Activated T-helper 1 cell treated with Interleukin-2 at 50 U/mL for 16 hours (primary cell): ENCODE measurements at places on chromosomes 2 and 18.

GRCh38 chr2:172082944-172083627 lies 2.2 kb upstream of the DLX1 start:
- DNase-seq = no peak

- no peak for DNase-seq
Observed at GRCh38 chr18:79321625-79322405, 73.9 kb upstream of the NFATC1 start.

GRCh38 chr18:56188529-56189275 lies 449.7 kb downstream of the TXNL1 start:
- no peak for DNase-seq

DNA sequence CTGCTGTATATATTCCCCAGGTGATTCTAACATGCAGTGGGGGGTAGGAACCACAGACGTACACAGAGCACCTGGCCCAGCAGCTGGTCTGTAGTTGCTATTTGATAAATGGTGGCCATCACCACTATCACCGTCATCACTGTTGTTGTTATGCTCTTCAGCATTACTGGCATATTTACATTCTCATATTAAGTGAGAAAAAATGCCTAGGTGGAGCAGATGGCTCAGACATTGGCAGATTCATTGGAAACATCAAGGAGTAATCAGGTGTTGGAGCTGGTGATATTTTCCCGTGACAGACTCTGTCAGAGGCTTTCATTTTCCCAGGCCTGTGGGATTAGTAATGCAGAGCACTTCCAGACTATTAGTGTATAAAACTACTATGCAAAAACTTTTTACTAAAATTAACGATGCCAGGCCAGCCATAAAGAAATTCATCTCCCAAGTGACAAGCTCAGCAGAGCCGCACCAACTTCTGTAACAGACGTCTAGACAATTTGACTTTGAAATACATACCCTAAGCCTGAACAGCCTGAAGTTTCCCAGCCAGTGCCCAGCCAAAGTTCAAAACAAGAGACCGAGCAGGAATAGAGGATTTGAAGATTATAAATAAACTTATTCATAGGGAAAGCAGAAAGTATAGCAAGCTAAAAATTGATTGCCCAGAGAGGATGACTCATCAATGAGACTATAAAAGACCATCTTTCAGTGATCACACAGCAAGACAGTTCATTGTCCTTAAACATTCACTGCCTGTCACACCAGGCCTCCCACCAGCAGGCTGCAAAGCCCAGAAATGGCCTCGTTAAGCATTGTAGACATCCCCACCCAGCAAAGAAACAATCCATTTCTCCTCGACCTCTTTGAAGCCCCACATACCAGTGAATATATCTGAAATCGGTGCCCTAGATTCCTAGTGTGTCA lies 247.4 kb upstream of the CHAC2 start:
- DNase-seq = no peak

DNA sequence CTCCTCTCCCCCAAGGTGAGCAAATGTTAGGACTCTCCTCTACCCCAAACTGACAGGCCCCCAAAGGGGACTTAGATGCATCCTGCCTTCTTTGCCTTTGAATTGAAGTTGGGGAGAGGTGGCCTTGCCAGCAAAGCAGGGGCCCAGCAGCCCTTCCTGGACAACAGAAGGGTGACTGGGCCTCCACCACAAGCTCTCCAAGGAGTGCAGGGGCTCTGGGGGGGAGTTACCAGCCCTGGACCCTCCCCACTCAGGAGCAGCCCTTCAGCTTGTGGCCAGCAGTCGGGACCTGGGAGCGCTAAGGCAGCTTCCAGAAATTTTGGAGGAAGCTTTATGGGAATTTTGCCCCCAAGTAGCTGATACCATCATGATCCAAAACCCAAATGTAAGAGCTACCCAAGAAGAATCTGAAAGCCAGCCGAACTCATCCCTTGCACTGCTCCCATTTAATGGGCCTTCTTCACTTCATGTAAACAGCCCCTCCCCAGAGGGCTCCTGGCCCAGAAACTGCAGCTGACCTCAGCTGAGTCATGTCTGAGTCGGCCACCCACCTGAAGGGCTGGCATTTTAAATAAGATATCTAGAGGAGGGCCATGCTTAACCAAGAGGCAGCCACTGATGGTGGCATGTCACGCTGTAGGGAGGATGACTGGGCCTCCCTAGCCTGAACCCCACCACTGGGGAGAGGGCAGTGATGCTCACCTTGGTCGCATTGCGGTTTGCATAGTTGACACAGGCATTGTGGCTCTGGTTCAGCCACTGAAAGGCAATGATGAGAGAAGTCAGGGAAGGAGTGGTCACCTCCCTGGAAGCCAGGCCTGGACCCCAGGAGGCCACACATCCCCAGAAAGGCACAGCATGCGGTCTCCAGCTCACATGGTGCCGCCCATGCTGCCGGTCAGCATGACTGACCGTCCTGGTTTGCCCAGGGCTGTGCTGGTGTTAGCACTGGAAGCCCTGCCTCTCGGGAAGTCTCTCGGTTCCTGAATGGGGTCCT lies 71.5 kb downstream of the SFXN5 start:
- no peak for DNase-seq

DNA sequence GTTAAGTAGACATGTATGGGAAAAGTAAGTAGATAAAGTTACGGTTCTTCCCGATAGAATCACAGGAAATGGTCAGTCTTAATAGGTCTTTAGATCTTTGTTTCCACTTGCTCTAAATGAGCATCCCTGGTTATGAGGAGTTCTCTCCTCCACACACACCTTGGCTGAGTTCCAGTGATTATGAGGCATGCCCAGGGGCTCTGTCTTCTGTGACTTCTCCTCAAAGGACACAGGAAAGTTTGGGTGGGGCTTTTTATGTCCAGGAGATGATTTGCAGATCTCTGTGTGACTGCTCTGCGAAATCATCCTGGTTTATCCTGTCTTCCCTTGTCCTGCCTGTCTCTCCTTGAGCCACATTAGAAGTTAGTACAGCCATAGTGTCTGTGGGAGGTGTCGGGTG lies 83.9 kb upstream of the EML6 start:
- DNase-seq = no peak

GRCh38 chr2:190533175-190533967 lies 1.2 kb downstream of the NEMP2 start:
- no peak for DNase-seq

DNA sequence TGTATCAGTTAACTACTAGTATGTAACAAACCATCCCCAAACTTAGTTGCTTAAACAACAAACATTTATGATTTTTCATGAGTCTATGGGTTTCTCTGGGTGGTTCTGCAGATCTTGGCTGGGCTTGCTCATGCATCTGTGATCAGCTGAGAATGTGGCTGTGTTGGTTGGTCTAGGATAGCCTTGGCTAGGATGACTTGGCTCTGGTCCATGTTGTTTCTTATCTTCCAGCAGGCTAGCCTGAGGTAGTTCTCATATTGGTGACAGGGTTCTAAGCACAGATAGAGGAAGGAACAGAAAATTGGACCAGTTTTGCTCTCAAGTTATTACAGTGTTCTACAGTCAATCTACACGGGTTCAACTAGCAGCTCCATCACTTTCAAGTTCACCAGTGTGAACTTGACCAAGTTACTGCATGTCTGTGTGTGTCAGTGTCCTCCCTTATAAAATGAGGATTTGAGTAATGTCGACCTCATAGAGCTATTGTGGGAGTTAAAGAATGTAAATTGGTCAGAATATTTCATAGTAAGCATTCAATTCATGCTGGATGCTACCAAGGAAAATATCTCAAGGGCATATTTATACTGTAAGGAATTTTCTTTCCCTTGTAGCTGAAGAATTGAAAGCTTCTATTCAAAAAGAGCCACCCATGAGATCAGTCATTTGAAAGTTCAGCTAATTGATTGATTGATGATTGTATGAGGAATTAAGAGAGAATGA lies 65.3 kb downstream of the MYO3B start:
- no peak for DNase-seq

GRCh38 chr2:181446985-181447384 lies 10.2 kb upstream of the ITGA4 start:
- no peak for DNase-seq

GRCh38 chr18:35923939-35924684 lies 48.4 kb upstream of the RMP24 start:
- DNase-seq = no peak

- DNase-seq = no peak
Observed at GRCh38 chr2:40914666-40915065, 462.8 kb upstream of the SLC8A1 start.

- DNase-seq = no peak
Observed at GRCh38 chr2:227482638-227483340, 10.8 kb downstream of the AGFG1 start.

GRCh38 chr2:235568431-235568830 lies 74.6 kb downstream of the AGAP1 start:
- DNase-seq = no peak

GRCh38 chr2:194745557-194746146 lies 911.4 kb upstream of the SLC39A10 start:
- DNase-seq = no peak

GRCh38 chr2:5885451-5886173 lies 193.4 kb downstream of the SOX11 start:
- no peak for DNase-seq

DNA sequence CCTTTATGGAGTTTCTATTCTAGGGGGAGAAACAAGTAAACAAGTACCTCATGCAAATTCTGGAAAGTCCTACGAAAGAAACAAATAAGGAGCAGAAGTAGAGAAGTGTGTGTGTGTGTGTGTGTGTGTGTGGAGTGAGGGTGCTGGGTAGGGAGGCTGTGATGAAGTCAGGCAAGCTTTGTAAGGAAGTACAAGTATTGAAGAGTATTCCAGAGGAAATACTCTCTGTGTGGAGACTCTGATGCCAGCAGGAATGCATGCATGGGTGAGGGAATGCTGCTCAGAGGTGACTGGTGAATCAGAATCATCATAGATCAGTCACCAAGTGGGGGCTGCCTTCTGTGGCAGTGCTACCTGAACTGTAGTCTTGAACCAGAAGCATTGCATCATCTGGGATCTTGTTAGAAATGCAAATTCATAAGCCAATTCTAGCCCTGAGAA lies 34.5 kb downstream of the SLC4A3 start:
- no peak for DNase-seq

DNA sequence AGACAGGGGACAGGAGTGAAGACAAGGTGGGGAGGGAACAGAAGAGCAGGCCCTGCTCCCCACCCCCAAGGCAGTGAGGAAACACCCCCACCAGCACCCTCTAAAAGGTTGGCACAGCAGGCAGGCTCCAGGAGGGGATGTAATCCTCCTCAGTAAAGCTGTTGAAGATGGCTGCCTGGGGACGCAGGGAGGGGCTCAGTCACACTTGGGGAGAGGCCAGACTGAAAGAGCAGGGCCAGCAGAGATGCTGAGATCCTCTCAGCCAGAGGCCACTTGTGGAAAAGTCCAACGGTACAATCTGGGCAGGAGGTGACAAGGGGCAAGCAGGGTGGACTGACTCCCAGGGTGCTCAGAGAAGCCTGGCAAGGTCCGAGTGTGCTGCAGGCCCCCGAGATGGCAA lies 154.8 kb upstream of the ID2 start:
- no peak for DNase-seq

- DNase-seq = no peak
Observed at GRCh38 chr2:36351736-36352349, 3.7 kb upstream of the CRIM1 start.

GRCh38 chr2:26609205-26609631 lies 31.9 kb downstream of the CIB4 start:
- no peak for DNase-seq

DNA sequence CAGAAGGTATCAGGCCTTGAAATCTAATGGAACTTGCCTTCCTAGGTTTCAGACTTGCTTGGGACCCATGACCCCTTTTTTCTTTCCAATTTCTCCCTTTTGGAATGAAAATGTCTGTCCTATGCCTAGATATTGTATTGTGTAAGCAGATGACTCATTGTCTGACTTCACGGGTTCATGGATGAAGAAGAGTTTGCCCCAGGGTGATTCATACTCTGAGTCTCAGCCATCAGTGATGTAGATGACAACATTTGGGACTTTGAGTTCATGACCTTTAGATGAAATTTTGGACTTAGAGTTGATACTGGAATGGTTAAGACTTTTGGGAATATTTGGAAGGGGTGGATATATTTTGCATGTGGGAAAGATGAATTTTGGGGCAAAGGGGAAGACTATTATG lies 11.2 kb upstream of the SCYGR5 start:
- no peak for DNase-seq

- no peak for DNase-seq
Observed at GRCh38 chr2:197322724-197323720, 12.4 kb upstream of the ANKRD44 start.

GRCh38 chr2:208222351-208222750 lies 32.5 kb downstream of the IDH1 start:
- no peak for DNase-seq

- DNase-seq = no peak
Observed at GRCh38 chr2:117786520-117786919, 28.0 kb upstream of the DDX18 start.

DNA sequence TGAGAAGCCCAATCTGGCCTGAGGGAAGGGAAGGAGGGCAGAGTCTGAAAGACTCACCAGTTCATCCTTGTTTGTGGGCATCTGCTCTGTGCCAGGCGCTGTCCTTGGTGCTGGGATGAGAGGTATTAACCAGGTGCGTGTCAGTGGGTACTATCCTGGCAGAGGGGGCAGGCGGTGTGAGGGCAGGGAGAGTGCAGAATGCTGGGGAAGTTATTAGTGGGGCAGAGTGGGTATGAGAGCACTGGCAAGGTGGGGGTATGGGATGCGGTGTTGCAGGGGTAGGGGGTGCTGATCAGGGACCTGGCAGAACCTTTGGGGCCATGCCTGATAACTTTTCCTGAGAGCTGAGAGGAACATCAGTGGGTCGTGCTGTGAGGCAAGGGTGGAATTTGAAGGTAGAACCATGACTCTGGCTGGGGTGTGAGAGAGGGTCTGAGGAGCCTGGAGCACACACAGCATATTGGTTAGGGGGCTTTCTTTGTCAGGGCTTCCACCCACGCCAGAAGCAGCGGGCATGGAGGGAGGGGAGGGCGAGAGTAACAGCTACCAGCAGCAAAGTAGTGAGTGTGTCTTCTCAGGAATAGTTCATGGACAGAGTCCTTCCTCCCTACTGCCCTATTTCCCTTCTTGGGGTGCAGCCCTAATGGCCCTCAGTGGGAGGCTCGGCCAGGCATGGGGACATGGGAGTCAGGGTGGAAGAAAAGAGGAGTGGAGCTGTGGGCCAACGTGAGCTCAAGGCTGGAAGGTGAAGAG lies 290.7 kb downstream of the CYP26B1 start:
- no peak for DNase-seq

- DNase-seq = no peak
Observed at GRCh38 chr2:230913406-230914143, 11.5 kb downstream of the GPR55 start.

DNA sequence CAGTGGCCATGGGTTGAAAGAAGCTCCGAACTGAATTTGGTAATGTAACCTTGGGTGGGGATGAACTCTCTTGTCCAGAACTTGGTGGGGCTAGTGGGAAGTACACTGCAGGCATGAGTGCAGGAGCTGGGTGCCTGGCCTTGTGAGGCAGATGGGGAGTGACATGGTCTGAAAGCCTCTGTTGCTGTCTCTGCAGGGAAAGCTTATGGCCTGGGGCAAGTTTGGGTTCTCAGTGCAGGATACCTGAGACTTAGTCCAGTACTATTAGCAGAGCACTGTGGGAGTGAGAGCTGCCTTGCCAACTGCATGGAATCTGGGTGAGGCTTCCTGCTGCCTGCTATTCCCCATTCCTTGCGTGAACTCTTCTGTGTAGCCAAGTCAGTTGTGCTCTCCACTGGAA lies 1620.9 kb upstream of the NXPH2 start:
- DNase-seq = no peak

- no peak for DNase-seq
Observed at GRCh38 chr18:47724186-47724975, 206.1 kb downstream of the SMAD2 start.
